Substantia nigra (tissue), 51 donors: ENCODE measurements at places on chromosomes 1 and 21.

DNA sequence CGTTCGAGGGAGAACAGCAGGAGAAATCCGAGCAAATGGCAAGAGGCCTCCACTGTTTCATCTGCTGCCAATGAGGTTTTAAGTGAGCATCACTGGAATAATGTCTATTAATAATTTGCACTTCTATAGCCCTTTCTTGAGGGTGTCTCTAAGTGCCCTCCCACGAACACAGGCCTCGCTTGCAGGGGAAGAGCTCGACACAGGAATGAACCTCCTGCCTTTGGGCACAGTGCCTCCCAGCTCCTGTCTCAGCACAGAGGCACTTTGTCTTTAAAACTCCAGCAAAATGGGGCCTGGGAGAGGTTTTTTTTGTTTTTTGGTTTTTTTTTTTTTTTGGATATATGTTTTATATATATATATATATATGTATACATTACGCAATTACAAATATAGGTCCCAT, 56.6 kb downstream of the OLIG1 start:
- peak; percentile 10 for DNase-seq

GRCh38 chr1:174976436-174977108, 23.2 kb upstream of the CACYBP start:
- DNase-seq = no peak

DNA sequence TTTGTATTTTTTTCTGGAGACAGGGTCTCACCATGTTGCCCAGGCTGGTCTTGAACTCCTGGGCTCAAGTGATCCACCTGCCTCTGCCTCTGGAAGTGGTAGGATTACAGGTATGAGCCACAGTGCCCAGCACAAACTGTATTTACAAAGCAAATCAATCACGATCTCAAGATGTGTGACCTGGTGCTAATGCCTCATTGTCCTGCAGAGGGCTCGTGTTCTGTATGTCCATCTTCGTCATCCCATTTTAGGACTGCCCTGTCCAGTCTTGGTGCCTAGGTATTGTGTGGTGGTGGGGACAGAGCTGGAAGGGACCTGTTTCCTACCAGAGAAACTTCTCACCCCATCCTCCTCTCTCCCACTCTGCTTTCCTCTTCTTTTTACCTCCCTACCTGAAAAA, 20.2 kb downstream of the PROK1 start:
- no peak for DNase-seq

GRCh38 chr1:244322791-244323521, 128.8 kb downstream of the ADSS2 start:
- DNase-seq = no peak

- no peak for DNase-seq
These were observed 17.9 kb downstream of the KRTAP10-1 start for GRCh38 chr21:44521928-44522752.

DNA sequence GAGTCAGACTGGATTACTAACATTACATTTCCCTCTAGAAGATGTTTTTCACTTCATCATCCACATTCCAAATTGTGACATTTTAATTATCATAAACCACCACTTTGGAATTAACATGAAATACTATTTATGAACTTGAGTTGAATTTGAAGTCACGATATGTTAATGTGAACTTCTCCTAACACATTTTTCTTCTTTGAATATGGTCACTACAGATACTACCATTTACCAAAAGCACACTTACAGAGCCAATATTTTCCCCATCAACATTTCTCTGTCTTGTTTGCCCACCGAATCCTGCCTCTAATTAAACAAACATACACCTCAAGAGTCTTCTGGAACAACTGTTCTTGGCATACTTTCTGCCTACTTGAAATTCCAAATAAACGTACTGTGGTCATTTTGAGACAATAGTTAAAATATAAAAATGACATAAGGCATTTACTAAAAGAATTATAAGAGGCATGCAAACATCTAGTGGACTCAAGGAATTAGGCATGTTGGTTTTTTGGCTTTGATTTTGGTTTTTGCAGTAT, 177.4 kb downstream of the AKT3 start:
- DNase-seq = no peak

GRCh38 chr1:160756849-160757201, 17.8 kb downstream of the SLAMF7 start:
- no peak for DNase-seq

DNA sequence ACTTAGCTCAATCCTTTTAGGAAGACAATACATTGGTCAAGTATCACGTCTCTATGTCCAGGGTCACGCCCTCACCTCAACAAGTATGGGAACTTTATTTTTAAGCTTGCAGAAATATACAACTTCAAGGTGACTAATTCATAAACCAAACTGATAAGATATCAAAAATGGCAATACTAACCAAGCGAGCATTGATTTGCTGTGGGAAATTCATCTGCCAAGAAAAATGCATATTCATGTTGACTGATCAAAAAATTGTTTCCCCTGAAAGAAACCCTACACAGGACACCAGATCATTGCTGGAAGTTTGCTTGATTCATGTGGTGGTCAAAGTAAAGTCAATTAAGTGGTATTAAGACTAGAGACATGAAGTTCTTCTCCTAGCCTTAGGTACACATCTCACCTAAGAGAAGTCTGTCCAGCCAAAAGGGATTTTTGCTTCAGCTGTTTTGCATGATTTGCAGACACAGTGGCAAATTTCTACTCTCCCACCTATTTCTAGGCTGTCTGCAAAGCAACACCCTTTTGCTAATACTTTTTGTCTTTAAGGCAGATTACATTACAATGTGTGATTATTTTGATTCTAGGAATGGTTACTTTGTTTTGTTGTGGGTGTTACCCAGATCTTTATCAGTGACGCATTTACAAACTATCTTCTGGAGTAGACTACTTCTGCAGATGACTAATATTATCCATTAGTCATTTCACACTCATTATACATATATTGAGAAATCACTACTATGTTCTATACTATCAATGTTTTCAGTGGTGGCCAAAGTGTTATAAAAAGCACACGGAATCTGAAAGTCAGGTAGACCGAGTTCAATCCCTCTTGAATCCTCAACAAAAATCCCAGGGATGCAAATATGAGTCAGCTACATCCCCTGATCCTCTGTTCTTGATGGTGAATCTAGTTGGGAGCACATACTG, 12.4 kb downstream of the SAMSN1 start:
- no peak for DNase-seq

- DNase-seq = no peak
These were observed 80.5 kb upstream of the CNIH3 start for GRCh38 chr1:224535641-224536040.

DNA sequence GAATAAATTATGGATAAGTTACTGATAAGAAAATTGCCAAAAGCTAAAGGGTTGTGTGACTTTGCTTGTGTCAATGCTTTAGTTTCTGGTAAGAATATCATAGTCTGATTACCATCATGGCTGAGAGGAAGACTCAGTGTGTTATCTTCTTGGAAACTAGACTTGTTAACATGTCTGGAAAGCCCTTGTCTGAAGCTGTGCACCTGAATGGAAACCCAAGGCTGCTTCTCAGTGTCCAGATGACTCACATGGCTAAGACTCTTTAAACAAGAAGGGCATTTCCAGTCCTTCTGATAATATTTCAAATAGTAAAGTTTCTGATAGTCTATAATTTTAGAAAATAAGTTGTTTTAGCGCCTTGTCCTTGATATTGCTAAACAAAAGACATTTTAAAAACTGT, 1092.7 kb downstream of the PLA2G4A start:
- no peak for DNase-seq
